ENCODE measurements at places on chromosomes 5 and 9. TPM values are rescaled to one million over a fixed set of nuclear protein-coding genes. Genes with fewer than 3 reads are reported as not detected.
A peak's percentile ranks its signal among the peaks of the same experiment; 100 is the strongest.

Gene ENHO
- total RNA-seq = 3.9 TPM

Gene WNT8A
- total RNA-seq = not detected

Gene PCDHB2
- total RNA-seq = 51.5 TPM

Gene ANXA2R
- total RNA-seq = 0.63 TPM

GRCh38 chr5:37834542-37835379 is 5.1 kb downstream of the GDNF start:
- DNase-seq = no peak

GRCh38 chr9:68690088-68690487 is 15.0 kb upstream of the PIP5K1B start:
- peak; percentile 81 for DNase-seq

DNA sequence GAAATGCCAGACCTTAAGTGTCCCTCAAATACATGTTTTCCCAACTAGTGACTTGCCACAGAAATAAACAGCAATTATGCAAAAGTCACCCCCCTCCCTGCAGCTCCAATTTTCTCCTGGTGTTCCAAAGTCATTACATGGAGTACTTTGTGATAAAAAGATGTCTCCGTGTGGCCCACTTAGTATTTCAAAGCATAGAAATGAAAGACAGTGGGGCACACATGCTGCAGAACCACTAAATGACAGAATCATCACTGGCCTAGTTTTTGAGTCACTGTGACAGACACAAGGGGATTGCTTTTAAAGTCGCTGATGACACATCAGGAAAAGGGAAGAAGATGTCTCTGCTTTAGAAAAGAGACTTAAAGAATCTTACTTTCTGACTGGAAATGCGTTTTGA is 323.4 kb downstream of the PSAT1 start:
- DNase-seq = no peak

DNA sequence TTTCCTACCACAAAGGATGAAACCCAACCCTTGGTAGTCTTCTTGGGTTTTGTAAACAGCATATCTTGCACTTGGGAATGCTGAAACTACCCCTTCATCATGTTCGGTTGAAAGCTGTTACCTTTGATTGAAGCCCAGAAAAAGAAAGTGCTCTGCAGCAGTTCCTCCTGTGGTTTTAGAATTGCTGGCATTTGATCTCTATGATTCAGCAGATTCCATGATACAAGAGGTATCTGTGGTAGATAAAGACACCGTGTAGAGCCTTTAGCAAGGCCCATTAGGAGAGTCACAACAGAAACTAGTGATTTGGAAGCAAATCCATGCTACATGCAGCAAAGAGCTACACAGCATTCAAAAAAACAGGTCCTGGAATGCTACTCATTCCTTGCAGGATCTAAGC is 557.0 kb downstream of the TLE1 start:
- DNase-seq = no peak

GRCh38 chr9:114551750-114552685 is 35.6 kb upstream of the ATP6V1G1 start:
- DNase-seq = peak; percentile 2

GRCh38 chr9:104820336-104820735 is 56.4 kb downstream of the NIPSNAP3B start:
- no peak for DNase-seq

GRCh38 chr9:127283917-127284497 is 19.4 kb downstream of the GARNL3 start:
- DNase-seq = peak; percentile 60

All from cardiac muscle cell (in vitro differentiated cells and primary cell).